ENCODE measurements at places on chromosomes 13 and 19.

DNA sequence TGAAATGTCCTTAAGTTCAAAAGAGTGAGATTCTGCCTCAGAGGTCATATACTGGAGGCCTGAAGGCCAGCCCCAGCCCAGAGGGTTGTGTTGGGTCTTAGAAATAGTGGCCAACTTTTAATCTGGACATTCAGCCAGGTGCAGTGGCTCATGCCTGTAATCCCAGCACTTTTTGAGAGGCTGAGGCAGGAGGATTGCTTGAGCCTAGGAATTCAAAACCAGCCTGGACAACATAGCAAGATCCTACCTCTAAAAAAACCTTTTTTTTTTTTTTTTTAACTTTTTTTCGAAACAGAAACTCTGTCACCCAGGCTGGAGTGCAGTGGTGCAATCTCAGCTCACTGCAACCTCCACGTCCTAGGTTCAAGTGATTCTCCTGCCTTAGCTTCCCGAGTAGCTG lies 15.5 kb downstream of the DPF1 start:
- no peak for DNase-seq

DNA sequence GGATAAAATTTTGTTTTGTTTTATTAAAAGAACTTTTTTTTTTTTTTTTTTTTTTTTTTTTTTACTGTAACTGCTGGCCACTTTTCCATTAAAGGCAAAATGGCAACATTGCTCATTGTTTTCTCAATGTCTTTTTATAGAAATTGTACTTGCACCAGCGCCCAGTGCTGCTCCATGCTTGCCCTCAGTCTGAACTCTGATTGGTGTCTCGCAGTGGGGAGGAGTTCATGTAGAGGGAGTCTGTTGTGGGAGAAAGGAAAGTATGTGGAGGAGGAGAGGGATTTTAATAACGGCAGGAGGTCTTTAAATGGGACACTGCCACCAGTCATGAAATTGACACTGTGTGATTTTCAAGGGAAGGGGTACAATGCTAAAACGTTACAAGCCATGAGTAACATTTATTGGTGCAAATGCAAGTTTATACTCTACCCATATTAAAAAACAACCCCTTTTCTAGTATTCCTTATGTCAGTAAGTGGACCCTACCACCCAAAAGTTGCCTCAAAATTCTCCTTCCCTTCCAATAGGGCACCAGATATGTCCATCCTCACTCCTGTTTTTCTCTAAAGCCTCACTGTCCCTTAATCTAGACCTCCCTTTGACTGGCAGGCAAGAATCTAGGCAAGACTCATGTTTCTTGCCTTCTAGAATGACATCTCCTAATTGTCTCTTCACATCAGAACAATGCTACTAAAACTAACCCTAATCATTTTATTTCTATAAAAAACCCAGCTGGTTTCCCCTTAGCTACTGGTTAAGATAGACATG lies 3.2 kb downstream of the RASL11A start:
- DNase-seq: no peak

DNA sequence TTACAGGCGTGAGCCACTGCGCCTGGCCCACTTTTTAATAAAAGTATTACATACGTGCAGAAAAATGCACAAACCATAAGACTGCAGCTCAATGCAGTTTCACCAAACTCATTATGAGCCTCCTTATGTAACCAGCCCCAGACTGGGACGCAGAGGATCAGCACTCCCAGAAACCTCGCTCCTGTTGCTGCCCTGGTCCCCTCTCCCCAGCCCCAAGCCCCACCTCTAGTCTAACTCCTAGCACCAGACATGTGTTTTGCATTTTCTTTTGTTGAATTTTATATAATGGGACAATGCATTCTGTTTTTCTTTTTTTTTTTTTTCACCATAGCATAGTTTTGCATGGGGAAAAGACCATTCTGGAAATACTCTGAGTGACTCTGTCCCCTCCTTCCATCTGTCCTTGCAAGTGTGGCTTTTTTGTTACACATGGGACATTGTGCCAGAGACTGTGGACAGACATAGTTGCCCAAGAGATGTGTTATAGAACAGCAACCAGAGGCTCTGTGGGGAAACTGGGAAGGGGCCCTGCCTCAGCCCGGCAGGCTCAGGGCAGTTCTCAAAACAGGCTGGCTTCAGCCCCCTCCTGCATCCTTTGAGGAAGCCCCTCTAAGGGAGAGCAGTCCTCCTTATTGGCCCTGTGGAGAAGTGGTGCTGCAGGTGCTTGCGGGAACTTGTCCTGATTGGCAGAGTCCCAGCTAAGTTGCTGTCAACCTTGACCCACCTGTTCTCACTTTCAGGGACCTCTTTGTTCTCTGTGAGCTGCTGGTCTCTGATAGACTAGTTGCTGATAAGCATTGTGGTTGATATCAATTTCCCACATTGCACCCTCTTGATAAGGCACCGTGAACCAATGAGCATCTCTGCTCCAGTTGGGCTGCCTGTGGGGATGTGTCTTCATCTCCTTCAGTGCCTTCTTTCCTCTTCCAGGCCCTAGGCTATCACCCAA lies 13.8 kb upstream of the OLFM4 start:
- no peak for DNase-seq

DNA sequence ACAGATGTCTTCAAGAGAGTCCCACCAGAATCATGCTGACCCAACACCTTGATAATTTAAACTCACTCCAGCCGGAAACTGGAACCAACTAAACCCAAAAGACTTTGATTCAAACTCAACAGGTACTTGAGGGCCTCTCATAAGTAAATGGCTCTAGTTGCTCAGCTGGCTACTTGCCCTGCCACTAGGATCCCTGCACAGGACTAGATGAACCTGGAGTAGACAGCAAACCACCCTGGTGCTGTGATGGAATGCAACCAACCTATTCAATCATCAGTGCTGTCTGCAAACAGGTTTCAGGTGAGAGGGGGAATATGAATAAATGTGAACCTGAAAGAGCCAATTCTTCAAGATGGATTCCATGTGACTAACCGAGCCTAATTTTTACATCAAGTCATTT lies 216.3 kb downstream of the KATNAL1 start:
- no peak for DNase-seq

- DNase-seq: peak; percentile 84
Measured at GRCh38 chr13:46211483-46212351, at the start of gene LRRC63. LRRC63 (plus strand) TSS chr13:46211928; CDS start chr13:46213035, 1,107 bp downstream.

- no peak for DNase-seq
Measured at GRCh38 chr19:44664976-44665375, 6.3 kb upstream of the CEACAM19 start.

Measured in Calu3 (cell line).